HS-27A (cell line): ENCODE measurements at places on chromosomes 16 and 17.

DNA sequence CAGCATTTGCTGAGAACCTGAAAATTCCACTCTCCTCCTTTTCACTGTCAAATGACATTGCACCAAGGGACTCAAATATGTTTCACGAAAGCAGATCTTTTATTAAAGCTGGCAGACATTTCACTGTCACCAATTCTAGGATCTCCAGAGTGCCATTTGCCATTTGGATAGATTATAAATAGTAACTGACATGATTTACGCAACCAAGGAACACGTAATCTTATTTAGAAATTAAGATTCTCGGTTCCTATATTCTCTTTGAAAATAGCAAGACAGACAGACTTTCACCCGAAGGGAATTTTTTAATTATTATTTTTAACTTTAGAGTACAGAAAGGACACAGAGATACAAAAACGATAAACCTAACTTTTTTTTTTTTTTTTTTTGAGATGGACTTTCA lies 49.6 kb downstream of the ANKFY1 start:
- DNase-seq = no peak

DNA sequence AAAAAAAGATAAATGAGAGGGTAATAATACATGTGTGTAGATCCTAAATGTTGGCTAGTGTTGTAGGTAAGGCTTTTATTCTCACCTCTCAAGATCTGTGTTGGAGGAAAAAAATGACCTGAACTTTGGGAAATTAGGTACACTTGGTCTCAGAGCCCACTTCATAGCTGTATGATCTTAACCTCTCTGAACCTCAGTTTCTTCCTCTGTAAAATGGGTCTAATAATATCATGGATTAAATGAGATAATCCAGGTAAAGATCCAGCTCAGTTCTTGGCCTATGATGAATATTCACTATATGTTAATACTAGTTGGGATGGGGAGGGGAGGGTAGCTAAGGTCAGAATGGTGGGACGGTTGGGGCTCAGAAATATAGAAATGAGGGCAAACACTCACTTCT lies 24.3 kb upstream of the GPRC5B start:
- DNase-seq = no peak

DNA sequence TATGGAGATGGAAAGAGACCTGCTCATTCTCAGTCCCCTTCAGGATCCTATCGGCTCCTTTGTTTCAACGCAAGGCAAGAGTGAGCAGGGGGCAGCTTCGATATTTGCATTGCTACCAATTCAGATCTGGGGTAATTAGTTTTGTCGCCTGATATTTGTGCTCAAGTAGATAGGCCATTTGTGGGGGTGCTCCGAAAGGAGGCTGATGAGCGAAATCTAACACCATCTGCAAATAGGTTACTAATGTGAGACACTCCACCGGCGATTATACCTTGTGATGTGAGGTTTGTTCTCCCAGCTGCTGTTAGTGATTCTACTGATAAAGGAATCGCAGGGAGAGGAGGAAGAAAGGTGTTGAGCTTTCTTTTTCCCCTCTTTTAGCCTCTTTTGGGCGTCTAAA lies 31.5 kb downstream of the WSCD1 start:
- DNase-seq = no peak

- DNase-seq = no peak
Measured at GRCh38 chr16:57892447-57893096, 78.4 kb downstream of the CNGB1 start.

DNA sequence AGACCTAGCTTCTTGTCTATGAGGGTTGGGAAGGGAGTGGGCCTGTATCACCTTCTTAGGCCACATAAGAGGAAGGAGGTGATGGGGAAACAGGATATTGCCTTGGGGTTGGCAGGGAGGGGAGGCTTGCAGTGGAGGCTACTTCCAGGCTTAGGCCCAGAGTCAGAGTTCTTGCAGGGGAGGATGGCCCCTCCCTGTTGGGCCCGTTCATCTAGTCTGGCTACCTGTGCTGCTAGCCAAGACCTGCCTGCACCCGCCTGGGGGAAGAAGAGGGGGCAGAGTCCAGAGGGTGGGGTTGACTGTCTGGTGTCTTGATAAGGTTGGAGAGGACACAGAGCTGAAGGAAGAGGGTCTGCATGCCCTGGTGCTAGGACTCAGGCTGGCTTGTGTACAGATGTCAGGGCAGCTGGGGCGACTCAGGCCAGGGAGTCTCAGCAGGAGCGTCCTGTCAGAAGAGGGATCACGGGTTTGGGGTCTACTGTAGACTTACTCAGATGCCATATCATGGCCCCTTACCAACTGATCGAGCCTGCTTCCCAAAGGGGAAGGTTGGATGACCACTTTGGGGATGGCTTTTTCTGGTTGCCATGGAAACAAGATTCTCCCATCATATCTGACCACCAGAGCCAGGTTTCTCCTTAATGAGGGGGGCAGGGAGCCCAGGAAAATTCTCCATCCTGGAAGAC lies 5.3 kb downstream of the KDM6B start:
- DNase-seq = no peak

- DNase-seq = no peak
Measured at GRCh38 chr17:77352996-77353395, 212.2 kb downstream of the SEC14L1 start.

GRCh38 chr16:54344646-54345630 lies 58.4 kb upstream of the IRX3 start:
- DNase-seq = no peak

DNA sequence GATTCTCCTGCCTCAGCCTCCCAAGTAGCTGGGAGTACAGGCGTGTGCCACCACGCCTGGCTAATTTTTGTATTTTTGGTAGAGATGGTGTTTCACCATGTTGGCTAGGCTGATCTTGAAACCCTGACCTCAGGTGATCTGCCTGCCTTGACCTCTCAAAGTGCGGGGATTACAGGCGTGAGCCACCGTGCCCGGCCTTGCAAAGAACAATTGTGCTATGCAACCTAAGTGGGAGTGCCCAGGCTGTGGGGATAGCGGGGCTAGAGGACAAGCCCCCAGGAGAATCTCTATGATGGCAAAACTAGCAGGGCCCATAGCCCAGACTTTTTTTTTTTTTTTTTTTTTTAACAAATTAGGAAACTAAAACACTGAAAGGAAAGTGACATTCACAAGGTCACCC lies 2.0 kb upstream of the GPR179 start:
- DNase-seq = no peak

DNA sequence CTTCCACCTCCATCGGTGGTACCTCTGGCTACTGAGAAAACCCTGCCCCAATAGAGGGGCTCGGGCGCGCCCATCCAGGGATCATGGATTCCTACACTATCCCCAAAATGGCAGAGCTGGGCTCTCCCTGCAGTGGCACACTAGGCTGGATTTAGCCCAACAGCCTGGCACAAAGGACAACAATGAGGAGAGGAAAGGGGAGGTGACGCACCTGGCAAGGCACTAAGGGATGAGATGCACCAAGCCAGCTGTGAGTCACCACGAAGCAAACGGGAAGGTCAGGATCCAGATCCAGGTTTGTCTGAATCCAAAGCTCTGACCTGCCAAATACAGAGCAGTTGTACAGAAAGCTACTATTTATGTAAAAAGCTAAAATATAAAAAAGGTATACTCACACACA lies 18.1 kb downstream of the UBE2O start:
- DNase-seq = no peak

DNA sequence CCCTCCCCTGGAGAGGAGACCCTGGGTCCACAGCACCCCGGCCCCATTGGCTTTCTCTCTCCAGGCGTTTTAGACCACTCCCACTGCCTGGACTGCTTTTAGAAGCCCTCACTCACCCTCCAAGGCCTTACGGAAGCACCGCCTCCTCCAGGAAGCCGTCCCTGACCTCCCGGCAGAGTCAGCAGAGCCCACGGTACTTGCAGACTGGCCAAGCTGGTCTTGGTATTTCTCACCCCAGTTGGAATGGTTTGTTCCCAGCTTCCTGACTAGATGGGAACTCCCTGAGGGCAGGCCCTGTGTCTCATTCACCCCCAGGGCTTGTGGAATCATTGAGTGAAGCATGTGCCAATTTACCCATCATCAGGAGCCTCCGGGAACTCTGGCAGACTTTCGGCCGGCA lies 9.2 kb downstream of the SCGB1C2 start:
- no peak for DNase-seq

DNA sequence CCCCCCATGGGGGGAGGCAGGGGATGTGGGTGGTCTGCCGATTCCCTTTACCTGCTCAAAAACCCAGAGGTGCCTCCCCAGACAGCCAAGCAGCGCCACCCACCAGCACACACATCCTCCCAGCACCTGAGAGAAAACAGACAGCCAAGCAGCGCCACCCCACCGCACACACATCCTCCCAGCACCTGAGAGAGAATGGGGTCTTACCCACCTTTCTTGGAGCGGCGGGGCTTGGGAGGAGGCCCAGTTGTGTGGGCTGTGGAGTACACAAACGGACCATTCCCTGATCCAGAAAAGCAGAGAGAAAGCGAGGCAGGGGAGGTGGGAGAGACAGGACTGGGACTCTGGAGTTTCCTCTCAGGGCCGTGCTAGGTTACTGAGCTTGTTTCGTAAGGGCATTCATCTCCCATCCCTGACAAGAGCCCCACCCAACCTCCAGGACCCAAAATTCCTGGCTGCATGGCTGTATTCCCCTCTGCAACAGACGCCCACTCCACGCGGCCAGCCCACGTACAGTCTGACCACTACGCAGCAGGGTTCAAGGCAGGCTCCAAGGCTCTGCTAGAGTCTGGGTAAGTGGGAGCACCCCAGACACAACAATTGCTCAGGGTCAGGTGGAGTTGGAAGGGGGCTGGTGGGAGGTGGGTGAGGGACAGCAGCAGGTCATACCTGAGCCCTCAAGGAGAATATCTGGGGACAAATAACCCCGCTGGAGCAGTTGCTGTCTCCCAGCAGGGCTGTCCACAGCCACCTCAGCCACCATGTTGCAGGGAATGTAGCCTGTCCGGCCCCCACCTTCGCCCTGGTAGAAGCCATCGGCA lies 22.3 kb downstream of the TSPOAP1 start:
- DNase-seq = no peak

GRCh38 chr16:76287466-76287865 lies 10.3 kb downstream of the CNTNAP4 start:
- DNase-seq = no peak

- no peak for DNase-seq
Measured at GRCh38 chr16:85856079-85856478, 42.9 kb upstream of the IRF8 start.

DNA sequence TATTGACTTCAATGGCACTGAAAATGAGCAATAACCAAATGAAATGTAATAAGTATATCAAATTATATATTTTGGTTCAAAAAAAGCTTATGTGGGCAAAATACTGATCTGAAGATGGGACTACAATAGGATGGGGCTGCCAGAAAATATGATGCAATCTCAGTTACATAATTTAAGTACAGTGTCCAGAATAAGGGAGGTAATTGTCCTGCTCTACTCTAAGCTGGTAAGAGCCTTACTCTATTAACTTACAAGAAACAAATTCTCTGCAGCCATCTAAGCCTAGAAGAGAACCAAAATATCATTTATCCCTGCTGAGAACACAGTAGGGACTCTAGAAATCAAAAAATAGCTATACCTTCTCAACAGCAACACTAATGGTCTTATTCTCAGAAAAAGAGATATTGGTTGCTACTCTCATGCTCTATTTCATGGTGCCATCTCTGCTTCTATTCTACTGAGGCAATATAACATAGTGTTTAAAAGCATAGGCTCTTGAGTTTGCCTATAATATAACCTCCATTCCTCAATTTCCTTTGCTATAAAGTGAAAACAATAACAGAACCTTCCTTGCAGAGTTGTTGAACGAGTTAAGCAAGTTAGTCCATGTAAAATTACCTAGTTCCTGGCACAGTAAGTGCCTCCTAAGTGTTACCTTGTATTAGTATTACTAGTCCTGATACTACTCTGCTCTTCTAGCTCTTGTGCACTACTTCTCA lies 19.9 kb downstream of the NQO1 start:
- no peak for DNase-seq

DNA sequence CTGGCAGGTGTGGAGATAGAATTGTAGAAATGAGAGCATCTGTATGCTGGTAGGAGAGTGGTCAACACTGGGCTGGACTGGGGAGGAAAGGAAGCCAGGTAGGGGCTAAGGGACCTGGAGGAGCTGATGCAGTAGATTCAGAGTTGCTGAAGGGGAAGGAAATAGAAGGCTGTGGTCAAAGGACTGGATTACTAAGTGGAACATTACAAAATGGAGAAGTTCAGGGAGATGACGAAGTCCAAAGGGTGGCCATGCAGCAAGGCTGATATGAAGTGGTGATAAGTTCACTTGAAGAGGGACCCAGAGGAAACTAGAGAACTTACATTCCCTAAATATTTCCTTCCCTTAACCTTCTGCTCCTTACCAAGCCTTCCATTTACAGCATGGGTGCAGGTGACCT lies 8.6 kb upstream of the CCL2 start:
- no peak for DNase-seq

GRCh38 chr16:80203821-80204220 lies 337.0 kb upstream of the DYNLRB2 start:
- no peak for DNase-seq

- no peak for DNase-seq
Measured at GRCh38 chr17:38449364-38449763, 21.1 kb downstream of the ARHGAP23 start.

DNA sequence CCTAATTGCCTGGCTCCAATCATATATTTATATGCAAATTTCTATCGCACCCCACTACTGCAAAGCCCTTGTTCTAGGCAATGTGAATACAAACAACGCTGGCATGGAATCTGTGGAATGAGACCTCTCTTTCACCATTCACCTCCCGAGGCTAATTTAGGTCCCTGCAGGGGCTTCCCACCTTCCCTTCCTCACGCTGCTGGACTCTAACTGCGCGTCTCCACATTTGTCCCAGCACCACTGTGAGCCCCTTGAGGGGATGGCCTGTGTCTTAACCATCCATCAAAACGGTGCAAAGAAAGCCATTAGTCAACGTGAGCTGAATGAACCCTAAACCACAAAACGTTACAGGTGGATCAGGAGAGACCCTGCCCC lies 1.6 kb downstream of the TMEM114 start:
- DNase-seq = no peak

DNA sequence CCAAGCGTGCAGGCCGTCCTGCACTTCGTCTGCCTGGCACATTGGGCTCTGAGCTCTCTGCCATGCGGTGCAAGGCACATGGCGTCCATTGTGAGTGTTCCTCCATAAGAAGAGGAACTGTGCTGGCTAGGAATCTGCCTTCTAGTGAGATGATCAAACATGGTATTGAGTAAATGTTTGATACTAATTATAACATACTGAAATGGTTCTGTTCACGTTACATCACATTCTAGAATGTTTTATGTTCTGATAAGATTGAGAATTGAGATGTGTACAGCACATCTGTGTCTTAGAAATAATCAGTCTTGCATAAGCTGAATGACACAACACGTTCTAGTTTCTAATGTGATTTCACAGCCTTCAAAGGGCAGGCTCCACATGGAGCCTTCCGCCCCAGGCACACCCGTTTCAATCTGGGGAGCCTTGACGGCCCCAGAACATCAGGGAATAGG lies 42.9 kb downstream of the USP10 start:
- no peak for DNase-seq

DNA sequence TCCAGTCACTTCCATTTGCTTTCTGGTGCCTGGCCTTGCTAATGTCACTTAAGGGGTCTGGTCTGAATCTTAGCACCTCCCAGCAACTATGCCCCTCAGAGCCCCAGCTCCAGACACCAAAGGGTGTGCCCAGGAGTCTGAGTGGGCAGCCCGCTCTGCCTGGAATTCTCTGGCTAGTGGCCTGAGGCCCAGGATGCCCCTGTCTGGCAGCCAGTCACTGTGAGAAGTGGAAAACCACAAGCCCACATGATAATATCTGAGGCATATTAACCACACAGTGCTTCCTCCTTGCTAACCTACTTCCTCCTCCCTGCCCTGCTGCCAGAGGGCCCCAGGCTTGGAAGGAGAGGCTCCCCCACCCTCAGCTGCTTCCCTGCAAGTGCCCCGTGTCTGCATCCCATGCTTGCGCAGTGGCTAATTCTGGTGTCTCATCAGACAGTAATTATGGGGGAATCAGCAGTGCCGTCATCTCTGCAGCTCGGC lies 14.0 kb downstream of the SRCIN1 start:
- no peak for DNase-seq
